ENCODE measurements at places on chromosomes 12 and 14.

- no peak for DNase-seq
Observed at GRCh38 chr12:71312768-71313403, 126.7 kb upstream of the LGR5 start.

GRCh38 chr12:49693931-49694444 is 13.2 kb downstream of the FMNL3 start:
- no peak for DNase-seq

GRCh38 chr12:121358073-121358472 is 5.9 kb upstream of the ANAPC5 start:
- no peak for DNase-seq

- DNase-seq = no peak
Observed at GRCh38 chr12:89756585-89757398, 48.2 kb upstream of the ATP2B1 start.

DNA sequence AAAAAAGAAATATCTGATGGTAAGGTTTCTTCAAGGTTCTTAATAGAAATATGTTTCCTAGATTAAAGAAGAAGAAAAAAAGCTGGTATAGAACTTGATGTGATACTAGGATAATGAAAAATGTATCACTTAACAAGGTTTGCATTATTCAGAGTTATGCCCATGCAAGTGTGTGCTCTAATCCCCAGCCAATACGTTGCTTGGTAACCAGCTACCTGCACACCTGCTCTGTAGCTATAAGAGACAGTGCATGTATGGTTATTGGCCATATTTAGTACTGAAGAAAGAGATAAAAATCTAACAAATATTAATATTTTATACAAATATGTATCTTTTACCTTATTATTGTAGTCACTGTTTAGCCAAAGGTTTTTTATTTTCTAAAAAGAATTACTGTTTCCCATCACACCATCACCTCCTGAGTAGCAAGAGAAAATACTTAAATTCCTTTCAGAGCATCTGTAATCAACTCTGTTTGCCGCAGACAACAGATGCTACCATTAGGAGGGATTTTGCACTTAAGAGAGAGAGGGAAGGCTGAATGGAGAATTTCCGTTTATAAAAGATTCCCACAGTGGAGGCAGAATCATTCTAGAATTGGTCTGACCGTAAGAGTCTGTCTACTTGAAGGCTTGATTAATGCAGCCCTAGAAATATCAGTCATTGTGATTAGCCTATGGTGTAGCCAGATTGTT is 115.6 kb downstream of the NEDD1 start:
- DNase-seq = no peak

GRCh38 chr12:84696281-84696680 is 216.3 kb downstream of the SLC6A15 start:
- DNase-seq = no peak

DNA sequence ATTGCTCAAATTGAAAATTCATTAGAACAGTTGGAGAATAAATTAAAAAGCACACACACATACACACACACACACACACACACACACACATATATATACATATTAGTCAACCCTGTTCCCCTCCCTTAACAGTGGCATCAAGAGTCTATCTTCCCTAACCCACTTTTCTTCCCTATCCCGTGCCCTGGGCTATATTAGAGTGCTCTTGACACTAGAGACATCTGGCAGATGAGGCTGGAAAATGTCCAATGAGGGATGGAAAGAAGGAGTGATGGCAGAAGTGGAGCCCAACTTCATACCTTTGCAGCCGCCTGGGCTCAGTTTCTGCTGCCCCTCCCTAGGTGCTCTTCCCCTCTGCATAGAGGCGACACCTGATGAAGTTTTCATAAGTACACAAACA is 172.4 kb upstream of the NUDT4 start:
- no peak for DNase-seq

All from stimulated activated CD4-positive, alpha-beta T cell treated with anti-CD3 and anti-CD28 coated beads, Interleukin-1b, Interleukin-23, amount 100 ng/mL, for 1 hour (primary cell).